T-helper 2 cell treated with Interferon-gamma antibody and Interleukin-4, amounts not matched to agents 100 ng/mL and 5 ng/mL, for 36 hours (primary cell): ENCODE measurements at places on chromosomes 12 and 14. TPM values are rescaled to one million over a fixed set of nuclear protein-coding genes. Genes with fewer than 3 reads are reported as not detected.

Gene SMIM41
- not detected in 2 replicates for total RNA-seq

Gene RTN1
- not detected in 2 replicates for total RNA-seq

Gene ARMH4
- total RNA-seq: not detected in 2 replicates

Gene ADGRD1
- 0.50 and 0.61 TPM in 2 replicates for total RNA-seq

Gene ZNF84
- total RNA-seq: 23.2 and 25.0 TPM in 2 replicates

Gene FAM90A1
- total RNA-seq: 0.09 and 0.36 TPM in 2 replicates

Gene CLEC1A
- total RNA-seq: not detected in 2 replicates

Gene GALNT8
- 2.1 and 2.9 TPM in 2 replicates for total RNA-seq

Gene KLRC2
- total RNA-seq: not detected in 2 replicates

Gene B3GNT4
- 0.36 and 0.45 TPM in 2 replicates for total RNA-seq

Gene LBHD2
- not detected in 2 replicates for total RNA-seq

Gene SAMD4A
- total RNA-seq: 0.59 and 0.68 TPM in 2 replicates

Gene ERP27
- 12.2 and 13.3 TPM in 2 replicates for total RNA-seq

Gene SLC6A12
- not detected in 2 replicates for total RNA-seq

Gene CIROP
- not detected in 2 replicates for total RNA-seq

Gene ZCRB1
- 45.0 and 45.5 TPM in 2 replicates for total RNA-seq

Gene ATL1
- total RNA-seq: 0.55 and 1.8 TPM in 2 replicates

Gene AICDA
- not detected in 2 replicates for total RNA-seq

Gene TAS2R31
- total RNA-seq: 3.9 and 4.2 TPM in 2 replicates

Gene DIO2
- total RNA-seq: not detected in 2 replicates

Gene C12orf56
- 0.16 and 0.34 TPM in 2 replicates for total RNA-seq

Gene ANO4
- not detected in 2 replicates for total RNA-seq

Gene NGB
- total RNA-seq: not detected in 2 replicates

Gene COX8C
- not detected in 2 replicates for total RNA-seq

Gene BIN2
- 173 TPM in 2 replicates for total RNA-seq
